Suprapubic skin (tissue), 4 donors: ENCODE measurements at places on chromosomes 12 and 14. TPM values are rescaled to one million over a fixed set of nuclear protein-coding genes. Genes with fewer than 3 reads are reported as not detected.
A peak's percentile ranks its signal among the peaks of the same experiment; 100 is the strongest.

DNA sequence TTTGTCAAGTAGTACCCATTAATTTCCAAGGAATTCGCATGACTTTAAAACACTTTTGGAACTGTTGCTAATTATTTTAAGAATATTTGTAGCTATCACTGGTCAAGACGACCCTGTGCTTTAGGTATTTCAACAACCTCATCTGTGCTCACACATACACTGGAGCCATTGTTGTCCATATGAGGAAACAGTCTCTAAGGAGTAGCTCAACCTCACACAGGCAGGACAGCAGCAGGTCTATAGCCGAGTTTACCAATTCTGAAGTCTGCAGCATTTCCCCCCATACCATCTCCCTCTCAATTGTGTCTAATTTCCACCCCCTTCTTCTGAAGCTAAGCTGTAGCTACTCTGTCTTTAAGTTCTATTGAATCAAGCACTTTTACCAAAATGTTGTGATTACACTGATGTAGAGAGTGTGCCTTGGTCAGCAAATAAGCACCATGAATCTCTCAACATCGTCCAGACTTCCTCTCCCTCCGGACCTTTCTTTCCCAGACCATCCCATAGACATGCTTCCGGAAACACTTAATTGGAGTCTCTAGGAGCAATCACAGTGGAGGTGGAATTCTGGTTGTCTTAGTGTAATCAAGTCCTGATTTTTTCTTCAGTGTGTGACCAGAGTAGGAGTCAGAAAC lies 48.5 kb upstream of the NUAK1 start:
- H3K27ac ChIP-seq, result no peak overlapping the region
- H3K36me3 ChIP-seq, result no peaks in the 10 kb centered on the region
- peaks cover 7% of the 10 kb centered on the region for H3K27me3 ChIP-seq
- DNase-seq, result no peak
- no peak overlapping the region for H3K4me3 ChIP-seq
- no peaks in the 10 kb centered on the region for H3K4me1 ChIP-seq

DNA sequence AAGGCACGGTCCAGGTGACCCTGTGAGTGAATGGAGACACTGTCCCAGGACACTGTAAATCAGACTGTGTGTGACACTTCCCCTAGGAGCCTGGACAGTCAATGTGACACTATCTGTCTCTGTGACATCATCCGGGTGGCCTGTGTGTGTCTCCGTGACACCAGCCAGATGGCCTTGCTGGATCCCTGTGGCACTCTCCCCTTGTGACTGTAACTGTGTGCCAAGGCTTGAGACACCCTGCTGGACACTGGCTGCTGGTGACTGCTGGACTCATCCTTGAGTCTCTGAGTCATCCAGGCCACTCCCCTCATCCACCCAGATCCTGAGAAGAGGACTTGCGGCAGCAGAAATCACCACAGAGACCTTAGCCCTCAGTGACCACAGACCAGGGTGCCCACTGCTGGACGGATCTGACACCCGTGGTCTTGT lies 51.6 kb downstream of the MVK start:
- DNase-seq, result peak; percentile 71
- H3K27me3 ChIP-seq, result peaks cover 9% of the 10 kb centered on the region
- H3K36me3 ChIP-seq, result no peaks in the 10 kb centered on the region
- peaks cover 19% of the 10 kb centered on the region for H3K4me1 ChIP-seq
- no peak overlapping the region for H3K4me3 ChIP-seq

DNA sequence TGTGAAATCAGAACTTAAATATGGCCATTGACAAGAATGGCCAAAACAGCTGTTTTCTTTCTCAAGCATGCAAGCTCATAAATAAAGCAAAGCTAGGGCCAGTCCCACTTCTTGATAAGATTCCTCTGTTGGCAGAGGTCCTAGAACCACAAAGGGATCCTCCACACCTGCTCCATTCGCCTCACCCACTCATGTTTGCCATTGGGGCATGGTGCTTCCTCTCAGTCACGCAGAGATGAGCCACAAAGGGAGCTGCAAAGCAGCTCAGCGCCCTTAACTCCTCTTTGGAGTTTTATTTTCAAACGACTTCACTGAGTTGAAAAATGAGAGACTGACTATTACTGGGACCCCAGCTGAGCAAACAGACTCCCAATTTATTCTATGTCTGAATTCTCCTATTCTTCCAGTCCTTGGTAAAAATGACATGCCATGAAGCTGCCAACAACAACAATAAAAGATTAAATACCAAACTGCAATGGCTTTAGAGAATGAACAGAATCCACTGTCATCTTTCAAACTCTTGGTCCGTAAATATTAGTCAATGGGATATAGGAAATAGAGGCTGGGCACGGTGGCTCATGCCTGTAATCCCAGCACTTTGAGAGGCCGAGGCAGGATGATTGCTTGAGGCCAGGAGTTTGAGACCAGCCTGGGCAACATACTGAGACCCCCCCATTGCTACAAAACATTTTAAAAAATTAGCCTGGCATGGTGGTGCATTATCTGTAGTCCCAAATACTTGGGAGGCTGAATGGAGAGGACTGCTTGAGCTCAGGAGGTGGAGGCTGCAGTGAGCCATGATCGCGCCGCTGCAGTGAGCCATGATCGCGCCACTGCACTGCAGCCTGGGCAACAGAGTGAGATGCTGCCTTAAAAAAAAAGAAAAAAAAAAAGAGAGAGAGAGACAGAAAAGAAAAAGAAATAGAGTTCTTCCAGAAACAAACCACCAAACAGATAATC lies 16.4 kb downstream of the MANSC1 start:
- peaks cover 8% of the 10 kb centered on the region for H3K36me3 ChIP-seq
- no peak overlapping the region for H3K27ac ChIP-seq
- H3K4me3 ChIP-seq, result no peak overlapping the region
- peaks cover 18% of the 10 kb centered on the region for H3K4me1 ChIP-seq
- no peaks in the 10 kb centered on the region for H3K27me3 ChIP-seq
- no peak for DNase-seq

DNA sequence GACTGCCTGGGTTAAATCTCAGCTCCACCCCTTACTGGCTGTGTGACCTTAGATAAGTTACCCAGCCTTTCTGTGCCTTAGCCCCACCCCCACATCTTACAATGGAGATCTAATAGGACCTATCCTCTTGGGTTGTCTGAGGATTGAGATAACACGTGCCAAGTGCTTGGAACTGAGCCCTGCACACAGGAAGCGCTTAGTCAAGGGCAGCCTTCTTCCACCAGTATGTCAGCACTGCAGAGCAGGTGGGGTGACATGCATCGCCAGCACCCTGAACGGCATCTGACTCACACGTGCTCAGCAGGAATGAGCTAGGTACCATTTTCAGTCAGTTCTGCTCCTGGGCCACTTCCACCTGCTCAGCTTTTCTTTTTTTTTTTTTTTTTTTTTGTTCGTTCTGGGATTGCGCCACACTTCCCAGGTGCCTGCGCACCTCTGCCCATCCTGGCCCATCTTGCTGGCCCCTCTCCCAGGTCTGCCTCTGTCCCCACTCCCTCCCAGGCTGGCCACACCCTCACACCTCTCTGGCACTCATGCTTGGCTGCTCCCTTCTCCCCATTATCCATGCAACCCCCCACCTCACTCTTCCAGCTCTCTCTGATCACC lies 19.6 kb downstream of the LGMN start:
- peaks cover 22% of the 10 kb centered on the region for H3K36me3 ChIP-seq
- H3K4me3 ChIP-seq, result no peak overlapping the region
- peaks cover 11% of the 10 kb centered on the region for H3K4me1 ChIP-seq
- DNase-seq, result no peak

GRCh38 chr12:501722-502447 lies 42.1 kb downstream of the B4GALNT3 start:
- H3K4me1 ChIP-seq, result peaks cover 12% of the 10 kb centered on the region
- H3K36me3 ChIP-seq, result no peaks in the 10 kb centered on the region
- DNase-seq, result no peak
- no peaks in the 10 kb centered on the region for H3K27me3 ChIP-seq

GRCh38 chr12:108179305-108179704 lies 50.2 kb downstream of the WSCD2 start:
- no peak overlapping the region for H3K27ac ChIP-seq
- H3K4me3 ChIP-seq, result no peak overlapping the region
- H3K36me3 ChIP-seq, result no peaks in the 10 kb centered on the region
- H3K27me3 ChIP-seq, result no peaks in the 10 kb centered on the region
- H3K4me1 ChIP-seq, result no peaks in the 10 kb centered on the region

Gene CIDEB
- 23.4 TPM for total RNA-seq

Gene IL23A
- total RNA-seq, result not detected

Gene TSPAN19
- total RNA-seq, result not detected

Gene ARHGEF40
- 14.4 TPM for total RNA-seq

DNA sequence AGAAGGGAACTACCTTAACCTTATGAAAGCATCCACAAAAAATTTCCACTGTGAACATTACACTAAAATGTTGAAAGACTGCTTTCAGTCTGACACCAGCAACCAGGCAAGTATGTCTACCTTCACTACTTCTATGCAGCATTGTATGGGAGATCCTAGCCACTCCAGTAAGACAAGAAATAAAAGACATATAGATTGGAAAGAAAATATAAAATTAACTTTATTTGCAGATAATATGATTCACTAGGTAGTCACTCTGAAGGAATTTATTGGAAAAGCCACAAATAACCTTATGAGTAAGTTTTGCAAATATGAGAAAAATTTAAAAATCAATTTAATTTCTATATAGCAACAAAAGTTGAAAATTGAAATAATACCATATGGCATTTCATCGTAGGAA lies 172.0 kb downstream of the RERGL start:
- H3K4me3 ChIP-seq, result no peak overlapping the region
- H3K36me3 ChIP-seq, result no peaks in the 10 kb centered on the region
- H3K27ac ChIP-seq, result no peak overlapping the region
- DNase-seq, result no peak
- H3K27me3 ChIP-seq, result no peaks in the 10 kb centered on the region

Gene SMCO2
- 0.53 TPM for total RNA-seq

GRCh38 chr12:116339800-116340371 lies 62.4 kb upstream of the MED13L start:
- no peaks in the 10 kb centered on the region for H3K4me1 ChIP-seq
- H3K27me3 ChIP-seq, result no peaks in the 10 kb centered on the region
- no peaks in the 10 kb centered on the region for H3K36me3 ChIP-seq
- no peak overlapping the region for H3K4me3 ChIP-seq

DNA sequence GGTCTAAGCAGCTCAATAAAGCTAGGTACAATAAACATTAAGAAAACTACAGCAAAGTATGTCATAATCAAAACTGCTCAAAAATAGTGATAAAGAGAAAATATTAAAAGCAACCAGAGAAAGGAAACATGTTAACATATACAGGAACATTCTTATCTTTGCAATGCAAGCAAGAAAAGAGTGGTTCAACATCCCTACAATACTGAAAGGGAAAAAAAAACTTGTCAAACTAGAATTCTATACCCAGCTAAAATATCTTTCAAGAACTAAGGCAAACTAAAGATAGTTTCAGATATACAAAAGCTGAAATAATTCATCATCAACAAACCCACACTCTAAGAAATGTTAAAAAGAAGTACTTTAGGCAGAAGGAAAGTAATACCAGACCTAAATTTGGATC lies 134.2 kb downstream of the DPF3 start:
- H3K4me1 ChIP-seq, result no peaks in the 10 kb centered on the region
- no peak for DNase-seq

DNA sequence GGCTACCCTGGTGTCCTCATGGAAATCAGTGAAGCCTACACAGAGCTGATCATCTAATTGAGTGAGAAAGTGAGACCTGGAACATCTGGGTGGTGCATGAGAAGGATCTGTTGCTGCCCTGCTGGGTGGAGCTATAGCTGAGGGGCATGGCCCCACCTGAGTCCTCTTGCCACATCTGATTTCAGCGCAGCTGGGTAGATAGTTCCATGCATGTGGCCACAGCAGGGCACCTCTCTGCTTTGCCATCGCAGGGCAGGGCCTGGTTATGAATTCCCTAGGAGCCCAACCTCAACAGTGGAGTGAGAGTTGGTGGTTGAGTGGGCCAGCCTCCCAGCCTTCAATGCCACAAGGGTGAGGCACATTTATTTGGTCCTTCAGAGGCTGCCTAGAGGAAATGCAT lies 407.8 kb downstream of the BCL11B start:
- H3K36me3 ChIP-seq, result no peaks in the 10 kb centered on the region
- H3K27me3 ChIP-seq, result peaks cover 3% of the 10 kb centered on the region
- H3K4me1 ChIP-seq, result no peaks in the 10 kb centered on the region
- H3K27ac ChIP-seq, result no peak overlapping the region
- no peak overlapping the region for H3K4me3 ChIP-seq
- DNase-seq, result no peak

Gene KLRD1
- total RNA-seq, result not detected

Gene HOXC10
- 12.5 TPM for total RNA-seq

DNA sequence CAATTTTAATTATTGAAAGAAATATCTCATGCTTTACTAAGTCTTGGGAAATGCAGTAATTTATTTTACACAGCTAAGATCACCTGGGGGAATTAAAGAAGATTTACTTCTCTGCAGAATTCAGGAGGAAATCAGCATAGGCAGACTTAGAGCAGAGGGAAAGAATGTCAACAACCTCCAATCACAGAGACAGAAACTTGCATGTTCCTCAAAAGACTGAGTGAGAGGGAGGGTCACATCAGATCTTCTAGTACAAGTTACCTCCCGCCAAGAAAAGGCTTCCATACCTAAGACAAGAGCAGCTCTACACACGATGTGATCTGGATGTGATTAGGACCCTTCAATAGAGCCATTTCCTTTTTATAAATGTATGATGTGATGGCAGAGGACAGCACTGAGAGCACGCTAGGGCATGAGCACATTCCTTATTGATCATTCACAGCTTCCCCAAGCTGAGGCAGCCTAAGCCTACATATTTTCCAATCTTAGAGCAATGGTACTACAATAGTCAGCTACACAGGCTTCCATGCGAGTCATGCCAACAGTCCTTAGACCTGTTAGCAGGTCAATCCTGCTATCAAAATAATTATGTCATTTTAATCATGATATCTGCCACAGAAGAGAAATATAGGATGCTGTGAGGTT lies 403.3 kb downstream of the ETNK1 start:
- H3K27ac ChIP-seq, result no peak overlapping the region
- no peaks in the 10 kb centered on the region for H3K27me3 ChIP-seq
- H3K4me1 ChIP-seq, result no peaks in the 10 kb centered on the region
- no peak for DNase-seq

- H3K27ac ChIP-seq, result no peak overlapping the region
- no peaks in the 10 kb centered on the region for H3K4me1 ChIP-seq
- H3K36me3 ChIP-seq, result no peaks in the 10 kb centered on the region
- DNase-seq, result no peak
- H3K27me3 ChIP-seq, result no peaks in the 10 kb centered on the region
These were observed 15.5 kb downstream of the KIF21A start for GRCh38 chr12:39427360-39427808.

GRCh38 chr14:71855399-71856036 lies 76.7 kb upstream of the RGS6 start:
- H3K27me3 ChIP-seq, result no peaks in the 10 kb centered on the region
- H3K36me3 ChIP-seq, result no peaks in the 10 kb centered on the region
- H3K4me1 ChIP-seq, result no peaks in the 10 kb centered on the region
- no peak for DNase-seq
- no peak overlapping the region for H3K27ac ChIP-seq

GRCh38 chr12:125149160-125150108 lies 84.2 kb downstream of the AACS start:
- no peaks in the 10 kb centered on the region for H3K27me3 ChIP-seq
- DNase-seq, result no peak
- no peaks in the 10 kb centered on the region for H3K36me3 ChIP-seq

Gene RPGRIP1
- not detected for total RNA-seq
